ENCODE measurements at places on chromosomes 11 and 22.
A peak's percentile ranks its signal among the peaks of the same experiment; 100 is the strongest.

DNA sequence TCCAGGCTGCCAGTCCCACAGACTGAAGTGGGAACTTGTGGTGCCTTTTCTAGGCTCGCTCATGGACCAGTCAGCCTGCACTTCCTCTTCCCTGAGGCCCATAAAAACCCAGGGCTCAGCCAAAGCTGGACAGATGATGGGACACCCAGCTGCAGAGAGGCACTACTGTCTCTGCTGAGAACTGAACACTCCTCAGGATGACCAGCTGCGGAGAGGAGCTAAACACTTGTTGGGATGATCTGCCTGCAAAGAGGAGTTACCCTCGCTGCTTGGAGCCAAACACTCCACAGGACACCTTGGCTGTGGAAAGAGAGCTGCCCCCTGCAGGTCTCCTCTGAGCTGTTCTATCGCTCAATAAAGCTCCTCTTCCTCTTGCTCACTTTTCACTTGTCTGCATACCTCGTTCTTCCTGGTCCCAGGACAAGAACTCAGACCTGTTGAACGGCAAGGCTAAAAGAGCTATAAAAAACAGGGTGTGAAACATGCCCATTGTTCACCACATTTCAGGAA is 465.5 kb downstream of the GUCY1A2 start:
- no peak for DNase-seq

GRCh38 chr11:19789835-19790710 is 77.4 kb downstream of the NAV2 start:
- no peak for DNase-seq

GRCh38 chr22:49976439-49977175 is 16.0 kb downstream of the PIM3 start:
- DNase-seq = peak; percentile 68

- no peak for DNase-seq
Observed at GRCh38 chr11:37597776-37598175, 999.7 kb upstream of the RAG2 start.

GRCh38 chr22:23361676-23362075 is 181.4 kb downstream of the BCR start:
- no peak for DNase-seq

DNA sequence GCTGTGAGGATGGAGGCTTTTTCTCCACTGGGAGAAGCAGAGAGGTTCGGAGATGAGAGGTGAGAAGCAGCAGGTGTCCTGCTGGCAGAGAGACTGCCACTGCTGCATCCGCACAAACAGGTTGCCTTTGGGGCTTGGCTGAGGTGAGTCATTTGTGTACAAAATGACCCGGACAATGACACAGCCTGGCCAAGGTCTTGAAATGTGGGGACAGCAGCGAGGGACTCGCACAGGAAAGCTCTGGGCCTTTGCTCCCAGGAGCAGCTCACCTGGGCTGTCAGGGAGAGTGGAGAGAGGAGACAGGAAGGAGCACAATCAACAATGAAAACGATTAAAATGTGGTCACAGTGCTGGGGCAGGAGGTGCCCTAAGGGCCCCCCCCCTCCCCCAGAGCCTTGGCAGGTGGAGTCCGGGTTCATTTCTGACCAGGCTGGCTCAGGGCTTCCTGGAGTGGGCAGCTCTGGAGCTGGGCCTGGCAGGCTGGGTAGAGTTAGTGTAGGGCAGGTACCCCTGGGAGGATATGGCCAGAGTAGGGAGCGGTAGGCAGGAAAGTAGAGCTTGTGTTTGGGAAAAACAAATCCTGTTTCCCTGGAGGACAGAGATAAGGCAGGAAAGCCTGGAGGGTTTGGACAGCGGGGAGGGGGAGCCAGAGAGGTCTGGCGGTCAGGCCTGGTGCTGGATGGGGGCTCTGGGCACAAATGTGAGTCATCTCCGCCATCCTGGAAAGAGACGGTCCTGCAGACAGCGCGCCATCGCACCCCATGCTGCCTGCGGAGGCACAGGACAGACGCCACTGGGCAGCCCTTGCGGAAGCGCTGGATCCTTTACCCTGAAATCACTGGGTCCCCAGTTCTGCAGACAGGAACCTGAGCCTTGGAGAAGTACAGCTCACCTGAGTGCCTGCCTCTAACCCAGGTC is 37.8 kb upstream of the CELSR1 start:
- DNase-seq = no peak

DNA sequence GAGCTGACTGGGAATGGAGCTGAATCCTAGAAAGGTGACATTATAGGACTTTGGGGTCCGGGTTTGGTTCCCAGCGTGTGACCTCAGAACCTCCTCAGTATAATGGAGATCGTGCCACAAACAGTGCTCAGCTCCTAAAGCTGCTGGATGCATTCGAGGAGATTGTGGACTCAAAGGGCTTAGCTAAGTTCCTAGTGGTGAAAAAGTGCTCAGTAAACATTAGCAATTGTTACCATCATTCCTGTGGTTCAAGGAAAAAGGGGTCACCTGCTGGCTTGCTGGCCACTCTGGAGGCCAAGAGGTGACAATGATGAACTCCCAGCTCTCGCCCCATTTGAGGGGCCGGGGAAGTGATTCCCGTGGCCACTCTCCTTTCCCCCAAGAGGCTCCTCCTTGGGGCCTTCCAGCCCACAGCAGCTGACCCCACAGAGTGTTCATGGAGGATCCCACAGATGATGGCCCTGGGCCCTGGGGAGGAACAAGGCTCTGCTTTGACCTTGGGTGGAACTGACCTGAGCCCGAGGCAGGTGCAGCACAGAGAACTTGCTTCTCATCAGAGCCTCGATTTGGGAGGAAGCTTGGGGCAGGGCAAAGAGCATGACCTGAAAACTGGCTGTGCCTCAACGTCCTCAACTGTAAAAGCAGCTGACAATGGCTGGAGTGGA is 40.1 kb downstream of the TRIM29 start:
- no peak for DNase-seq

All from GM12864 (cell line).